ENCODE measurements at places on chromosomes 3 and 15.

- no peak for DNase-seq
These were observed 52.7 kb upstream of the OXTR start for GRCh38 chr3:8822141-8822540.

- no peak for DNase-seq
These were observed 13.2 kb upstream of the ATP2B2 start for GRCh38 chr3:10518506-10519150.

- no peak for DNase-seq
These were observed 169.3 kb downstream of the ADAMTS17 start for GRCh38 chr15:100172356-100173024.

- no peak for DNase-seq
These were observed 77.4 kb downstream of the NEDD4 start for GRCh38 chr15:55915876-55916567.

DNA sequence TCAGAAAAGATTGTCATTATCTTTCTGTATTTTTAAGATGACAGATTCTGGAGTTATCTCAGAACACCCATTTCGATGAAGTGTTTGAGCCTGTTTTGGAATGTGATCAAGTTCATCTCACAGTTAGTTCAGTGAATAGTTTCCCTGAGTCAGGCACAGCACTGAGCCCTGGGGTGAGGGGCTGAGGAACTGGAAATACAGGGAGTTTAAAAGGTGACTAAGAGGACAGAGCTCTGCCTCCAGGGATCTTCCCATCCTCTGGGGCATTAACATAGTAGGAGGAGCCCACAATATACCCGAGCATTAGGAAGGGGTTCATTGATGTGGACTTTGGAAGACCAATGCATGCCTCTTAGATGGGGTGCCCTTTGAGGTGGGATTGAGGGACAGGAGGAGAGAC is 355.1 kb downstream of the CLSTN2 start:
- no peak for DNase-seq

GRCh38 chr3:32303977-32304881 is 65.7 kb downstream of the CMTM8 start:
- DNase-seq, result no peak
